ENCODE measurements at places on chromosomes 11 and 22. TPM values are rescaled to one million over a fixed set of nuclear protein-coding genes. Genes with fewer than 3 reads are reported as not detected.

Gene SUSD2
- total RNA-seq = 2.8 TPM

Gene MSANTD4
- total RNA-seq = 48.3 TPM

Gene OR8G5
- not detected for total RNA-seq

Gene APOBEC3A
- not detected for total RNA-seq

Gene KAT5
- total RNA-seq = 44.3 TPM

Gene FGF19
- total RNA-seq = not detected

Data from smooth muscle cell of bladder (primary cell).